ENCODE measurements at places on chromosomes 5 and 9. TPM values are rescaled to one million over a fixed set of nuclear protein-coding genes. Genes with fewer than 3 reads are reported as not detected.

The NRG2 gene
- 5.1 TPM for total RNA-seq

The SHISAL2B gene
- 0.92 TPM for total RNA-seq

The PALM2AKAP2 gene
- total RNA-seq, result 16.8 TPM

The LHX2 gene
- total RNA-seq, result 8.3 TPM

The ACTBL2 gene
- total RNA-seq, result not detected

The ADCY2 gene
- total RNA-seq, result 32.3 TPM

The HAND1 gene
- total RNA-seq, result not detected

The SPINK7 gene
- total RNA-seq, result not detected

The CFAP157 gene
- total RNA-seq, result 3.0 TPM

The UGCG gene
- total RNA-seq, result 83.7 TPM

The NFX1 gene
- 21.2 TPM for total RNA-seq

The LURAP1L gene
- total RNA-seq, result 4.6 TPM
